ENCODE measurements at places on chromosomes 5 and 9.

- no peak for DNase-seq
Observed at GRCh38 chr9:83964973-83965349, 15.1 kb downstream of the HNRNPK start.

DNA sequence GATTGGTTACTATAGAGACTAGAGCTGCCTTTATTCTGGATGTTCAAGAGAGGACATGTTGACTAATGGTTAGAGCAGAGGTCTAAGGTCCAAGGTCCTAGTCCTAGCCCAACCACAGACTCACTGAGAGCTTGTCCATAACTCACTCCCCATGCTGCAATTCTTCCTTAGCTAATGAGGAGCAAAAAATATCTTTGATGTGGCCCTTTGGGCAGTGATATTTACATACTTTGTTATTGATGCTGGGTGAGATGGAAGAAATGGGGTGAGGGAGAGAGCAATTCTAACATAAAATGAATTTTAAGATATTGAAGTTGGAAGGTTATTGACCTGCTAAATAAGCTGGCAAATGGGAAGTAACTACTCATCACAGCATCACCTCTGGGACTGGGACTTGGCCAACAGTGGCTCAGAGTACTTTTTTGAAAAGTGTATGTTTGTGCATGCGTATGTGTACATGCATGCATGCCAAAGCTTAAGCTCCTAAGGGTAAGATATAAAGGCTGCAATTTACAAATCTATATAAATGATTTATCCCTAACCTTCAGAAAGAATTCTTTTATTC, 58.0 kb upstream of the ANKRD55 start:
- no peak for DNase-seq

GRCh38 chr9:137224830-137225694, at the start of gene CYSRT1:
Gene CYSRT1, plus strand, starts transcription at chr9:137225174. Its CDS starts 448 bp downstream, at chr9:137225622.
- DNase-seq, result no peak

GRCh38 chr5:1255081-1255561, 29.9 kb downstream of the SLC6A18 start:
- DNase-seq, result no peak

DNA sequence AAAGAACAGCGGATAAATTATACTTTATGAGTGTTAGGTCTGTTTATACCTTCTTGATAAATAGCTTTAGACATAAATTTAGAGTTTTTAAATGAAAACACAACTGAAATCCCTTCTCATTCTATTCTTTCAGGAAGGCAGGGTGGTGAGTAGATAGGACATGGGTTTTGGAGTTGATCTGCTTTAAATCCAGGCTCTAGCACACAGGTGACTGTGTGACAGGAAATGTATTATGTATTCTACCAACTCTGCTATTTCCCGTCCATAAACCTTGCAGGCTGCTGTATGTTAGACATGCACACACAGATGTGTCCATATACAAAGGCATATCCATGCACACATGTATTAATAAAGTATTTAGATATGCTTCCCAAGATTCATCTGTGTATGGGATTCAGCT, 19.3 kb upstream of the CARTPT start:
- DNase-seq, result no peak

DNA sequence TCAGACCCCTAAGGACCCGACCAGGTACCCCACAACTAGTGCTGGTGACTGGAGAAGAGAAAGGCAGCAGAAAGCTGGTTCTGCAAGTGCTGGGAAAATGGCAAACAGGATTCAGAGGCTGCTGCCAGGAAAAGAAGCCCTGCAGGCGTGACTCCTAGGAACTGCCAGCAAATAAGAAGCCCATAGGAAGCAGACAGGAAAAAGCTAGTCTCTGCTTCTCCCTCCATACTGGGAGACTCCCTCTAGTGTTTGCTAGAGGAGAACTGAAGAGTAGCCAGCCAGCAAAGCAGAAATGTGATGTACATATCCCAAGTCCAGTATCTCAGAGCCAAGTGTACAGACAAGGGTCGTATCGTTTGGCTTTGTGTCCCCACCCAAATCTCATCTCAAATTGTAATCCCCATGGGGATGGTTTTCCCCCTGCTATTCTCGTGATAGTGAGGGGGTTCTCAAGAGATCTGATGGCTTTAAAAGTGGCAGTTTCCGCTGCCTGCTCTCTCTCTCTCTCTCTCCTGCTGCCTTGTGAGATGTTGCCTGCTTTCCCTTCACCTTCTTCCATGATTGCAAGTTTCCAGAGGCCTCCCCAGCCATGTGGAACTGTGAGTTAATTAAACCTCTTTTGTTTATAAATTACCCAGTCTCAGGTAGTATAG, 38.1 kb upstream of the TUSC1 start:
- no peak for DNase-seq

GRCh38 chr9:12394105-12394504, 299.1 kb upstream of the TYRP1 start:
- no peak for DNase-seq

DNA sequence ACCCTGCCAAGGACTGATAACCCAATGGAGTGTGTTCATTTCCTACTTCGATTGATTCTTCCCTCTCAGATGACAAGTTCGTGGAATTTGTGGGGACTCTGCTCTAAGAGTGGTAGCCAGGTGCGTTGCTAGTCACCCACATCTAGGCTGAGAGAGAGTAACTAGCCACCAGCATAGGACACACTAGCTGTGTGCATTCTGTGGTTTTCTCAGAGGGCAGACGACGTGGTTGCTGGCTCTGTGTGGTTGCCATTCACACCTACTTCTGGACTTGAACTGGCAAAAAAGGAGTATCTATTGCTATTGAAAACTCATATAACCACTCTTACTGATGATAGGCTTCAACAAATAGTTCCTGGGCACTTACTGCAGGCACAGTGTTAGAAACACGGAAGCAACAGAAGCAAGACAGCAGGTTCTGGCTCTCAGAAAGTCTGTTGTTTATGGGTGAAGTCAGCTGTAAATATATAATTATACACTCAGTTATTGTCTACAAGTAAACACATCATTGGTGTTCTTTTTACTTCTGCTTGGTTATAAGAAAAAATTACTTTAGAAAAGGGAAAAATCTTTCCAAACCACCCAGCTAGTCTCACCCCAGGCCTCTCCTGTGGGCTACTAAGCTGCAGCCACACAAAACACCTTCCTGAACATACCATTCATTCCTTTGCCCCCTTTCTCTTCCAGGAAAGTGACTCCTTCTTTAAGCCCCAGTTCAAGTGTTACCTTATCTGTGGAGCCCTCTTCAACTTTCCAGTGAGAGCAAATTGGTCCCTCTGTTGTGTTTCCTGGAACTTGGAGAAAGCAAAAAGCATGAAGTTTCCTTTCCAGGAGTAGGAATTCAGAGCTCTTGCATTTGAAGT, 151.1 kb upstream of the HAPLN1 start:
- DNase-seq, result no peak

DNA sequence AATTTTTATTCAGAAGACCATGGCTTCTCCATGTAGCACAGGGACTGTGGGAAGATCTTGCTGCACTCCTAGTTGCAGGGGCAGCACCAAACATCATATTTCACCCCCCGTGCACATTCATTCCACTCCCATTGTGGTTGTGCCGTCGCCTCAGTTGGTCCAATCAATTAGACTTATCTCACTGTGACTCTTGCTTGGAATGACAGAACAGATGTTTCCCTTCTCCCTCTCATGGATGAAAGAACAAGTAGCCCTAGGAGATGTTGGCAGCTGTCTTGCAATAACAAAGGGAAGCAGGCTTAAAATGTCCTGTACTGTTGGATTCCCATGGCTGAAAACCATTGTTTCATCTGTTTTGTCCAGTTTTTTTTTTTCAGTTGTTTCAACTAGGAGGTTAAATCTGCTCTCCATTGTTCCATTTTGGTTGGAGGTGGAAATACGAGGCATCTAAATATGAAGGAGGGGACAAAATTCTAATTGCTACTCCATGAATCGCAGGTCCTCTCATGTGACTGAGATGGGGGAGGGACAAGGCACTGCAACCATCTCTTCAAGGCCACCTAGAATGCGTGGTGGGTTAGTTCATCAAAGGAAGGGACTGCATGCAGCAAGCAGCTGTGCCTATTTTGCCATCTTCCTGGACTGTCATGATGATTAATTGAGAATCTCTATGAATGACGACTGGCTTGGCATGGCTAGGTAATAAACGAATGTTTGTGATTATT, 214.4 kb downstream of the NSG2 start:
- no peak for DNase-seq

DNA sequence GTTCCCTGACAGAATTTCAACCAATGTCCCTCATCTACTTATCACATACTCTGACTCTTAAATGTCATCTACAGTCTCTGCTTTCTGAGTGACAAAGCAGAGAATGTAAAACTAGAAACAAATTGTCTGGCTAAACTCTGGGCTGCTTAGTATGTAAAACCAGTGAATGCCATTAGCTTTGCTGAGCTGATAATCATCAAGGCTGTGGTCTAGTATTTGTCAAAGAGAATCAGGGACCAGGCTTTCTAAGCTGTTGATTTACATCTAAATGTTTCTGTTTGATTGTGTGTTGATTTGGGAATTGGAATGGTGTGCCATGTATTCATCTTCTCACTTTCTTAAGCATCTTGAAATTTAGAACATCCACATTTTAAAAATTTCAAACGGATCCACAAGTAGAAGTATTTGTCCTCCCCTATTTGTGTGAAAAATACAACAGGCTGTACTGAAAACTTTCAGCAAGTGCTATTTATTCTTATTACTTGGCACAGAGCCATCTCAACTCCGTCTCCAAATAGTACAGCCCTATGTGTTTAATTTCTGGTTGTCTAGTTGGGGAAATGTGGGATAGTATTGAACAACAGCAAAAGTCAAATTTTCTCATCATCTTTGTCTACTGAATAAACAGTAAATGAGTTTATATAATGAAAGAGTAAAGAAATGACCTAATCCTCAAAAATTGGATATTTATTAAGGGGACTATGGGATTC, 251.5 kb downstream of the KCTD16 start:
- no peak for DNase-seq

GRCh38 chr5:123997462-123998215, 485.7 kb downstream of the CSNK1G3 start:
- no peak for DNase-seq

DNA sequence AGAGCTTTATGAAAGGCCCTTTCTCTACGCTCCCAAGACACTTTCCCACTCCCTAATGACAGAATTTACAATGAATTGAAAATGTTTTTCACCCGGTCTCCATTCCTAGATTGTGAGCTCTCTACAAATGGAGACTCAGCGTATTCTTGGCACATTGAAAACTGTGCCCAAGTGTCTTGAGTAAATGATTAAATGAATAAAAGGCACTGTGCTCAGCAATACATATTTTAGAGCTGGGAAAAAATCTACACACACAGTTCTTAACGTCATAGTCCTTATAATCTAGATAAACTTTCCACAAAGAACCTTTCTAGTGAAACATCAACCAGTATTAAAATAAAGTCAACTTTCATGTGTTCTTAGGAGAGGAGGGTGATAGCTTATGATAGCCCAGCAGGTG, 634.0 kb downstream of the RAB3C start:
- DNase-seq, result no peak
